ENCODE measurements at places on chromosomes 4 and X. TPM values are rescaled to one million over a fixed set of nuclear protein-coding genes. Genes with fewer than 3 reads are reported as not detected.

The CCKAR gene
- not detected for total RNA-seq

The DMP1 gene
- total RNA-seq, result not detected

The TMEM33 gene
- 43.1 TPM for total RNA-seq

The FIP1L1 gene
- 58.3 TPM for total RNA-seq

The GPR119 gene
- total RNA-seq, result not detected

The AADAT gene
- total RNA-seq, result 0.65 TPM

The UGT2B7 gene
- total RNA-seq, result not detected

The HTN3 gene
- not detected for total RNA-seq

The RHOXF1 gene
- not detected for total RNA-seq

The AFP gene
- total RNA-seq, result not detected

The MSX1 gene
- total RNA-seq, result 0.87 TPM

The RTL9 gene
- not detected for total RNA-seq

The RTL3 gene
- not detected for total RNA-seq

The KDR gene
- total RNA-seq, result 425 TPM

The CTAG2 gene
- not detected for total RNA-seq
